Activated CD4-positive, alpha-beta memory T cell treated with anti-CD3 and anti-CD28 coated beads, Interleukin-2, amount 10 ng/mL, durations not matched to agents 7 days and 5 days (primary cell): ENCODE measurements at places on chromosomes 5 and 9.

DNA sequence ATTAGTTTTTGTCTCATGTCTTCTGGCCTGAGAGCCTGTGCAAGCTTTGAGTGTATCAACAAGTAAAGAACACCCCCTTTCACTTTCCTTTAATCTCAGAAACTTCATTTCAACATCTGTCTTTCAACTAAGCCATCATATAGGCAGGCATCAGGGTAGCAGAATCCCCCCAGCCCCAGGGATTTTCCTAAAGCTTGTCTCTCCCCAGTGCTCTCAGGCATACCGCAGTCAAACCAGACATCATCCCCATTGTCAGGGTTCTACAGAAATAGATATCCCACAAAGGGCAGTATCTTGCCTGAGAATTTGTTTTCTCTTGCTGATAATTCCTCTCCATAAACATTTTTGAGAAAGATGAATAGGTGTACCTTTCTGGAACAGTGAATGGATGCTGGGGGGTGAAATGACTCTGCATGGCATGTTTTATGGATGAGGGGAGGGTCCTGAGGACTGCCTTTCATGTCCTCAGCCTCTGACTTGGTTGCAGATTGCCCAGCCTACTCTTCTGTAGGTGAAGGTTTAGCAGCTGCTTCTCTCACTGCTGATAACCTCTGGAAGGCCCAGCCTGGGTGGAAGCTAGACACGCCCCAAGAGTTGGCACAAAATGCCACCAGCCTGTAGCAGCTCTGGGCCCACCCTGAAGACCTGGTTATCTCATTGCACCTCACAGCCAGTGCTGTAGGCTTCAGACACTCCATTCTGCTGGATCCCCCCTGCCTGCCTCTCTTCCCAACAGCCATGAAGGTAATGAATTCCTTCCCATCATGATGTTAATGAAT, 20.5 kb upstream of the SHB start:
- H3K27me3 ChIP-seq = peaks cover 26% of the 10 kb centered on the region
- H3K4me3 ChIP-seq = no peak overlapping the region
- H3K36me3 ChIP-seq = no peaks in the 10 kb centered on the region
- no peak for DNase-seq

DNA sequence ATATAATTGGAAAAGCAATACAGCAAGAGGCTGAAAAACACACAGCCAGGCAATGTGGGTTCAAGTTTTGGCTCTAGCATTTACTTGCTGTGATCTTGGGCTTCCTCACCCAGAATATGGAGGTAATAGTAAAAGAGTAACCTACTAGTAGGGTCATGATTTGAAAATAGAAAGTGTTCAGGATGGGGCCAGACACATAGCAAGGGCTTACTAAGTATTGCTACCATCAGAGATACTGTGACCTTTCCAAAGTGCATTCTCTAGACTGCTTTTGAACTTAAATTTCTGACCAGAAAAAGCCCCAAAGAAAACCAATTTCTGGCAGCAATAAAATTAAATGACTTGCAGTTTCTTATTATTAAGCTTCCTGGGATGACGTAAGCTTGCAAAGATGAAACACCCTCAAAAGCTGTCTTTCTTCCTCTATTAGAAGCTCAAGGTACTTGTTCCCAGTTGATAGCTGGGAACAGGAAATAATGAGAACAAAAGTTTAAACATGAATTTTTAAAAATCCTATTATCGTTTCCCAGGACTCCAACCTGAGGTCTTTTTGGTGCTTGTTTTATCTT, 20.3 kb downstream of the SLC45A2 start:
- no peak overlapping the region for H3K4me3 ChIP-seq
- no peaks in the 10 kb centered on the region for H3K36me3 ChIP-seq
- no peak overlapping the region for H3K27ac ChIP-seq

DNA sequence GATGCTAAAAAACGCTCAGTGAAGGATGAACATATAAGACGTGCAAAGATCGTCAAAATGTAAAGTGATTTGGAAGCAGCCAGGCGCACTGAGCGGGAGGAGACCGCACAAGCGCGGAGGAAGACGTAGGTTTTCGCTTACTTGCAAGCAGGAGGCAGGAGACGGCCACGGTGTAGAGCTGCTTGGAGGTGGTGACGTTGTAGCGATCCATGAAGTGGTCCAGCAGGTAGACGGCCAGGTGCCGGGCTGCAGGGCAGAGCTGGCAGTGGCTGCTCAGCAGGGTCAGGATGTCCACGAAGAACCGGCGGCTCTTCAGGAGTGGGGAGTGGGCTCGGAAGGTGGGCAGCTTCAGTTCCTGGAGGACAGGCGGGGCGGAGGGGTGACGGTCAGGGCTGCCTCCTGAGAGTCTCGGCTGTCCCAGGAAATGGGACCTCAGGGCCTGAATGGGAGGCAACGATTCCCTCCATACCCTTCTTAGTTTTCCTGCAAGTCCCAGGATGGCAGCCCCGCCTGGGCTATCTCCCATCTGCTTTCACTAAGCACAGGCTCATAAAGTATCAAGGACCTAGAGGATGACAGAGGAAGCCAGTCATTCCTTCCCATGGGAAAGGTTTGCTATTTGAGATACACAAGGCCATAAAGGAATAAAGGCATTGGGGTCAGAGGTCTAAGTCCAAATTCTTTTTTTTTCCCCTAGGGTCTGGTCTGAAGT, 31.8 kb downstream of the CCNJL start:
- H3K4me3 ChIP-seq = no peak overlapping the region
- DNase-seq = no peak
- no peaks in the 10 kb centered on the region for H3K36me3 ChIP-seq
- H3K27ac ChIP-seq = no peak overlapping the region
- peaks cover 12% of the 10 kb centered on the region for H3K27me3 ChIP-seq

DNA sequence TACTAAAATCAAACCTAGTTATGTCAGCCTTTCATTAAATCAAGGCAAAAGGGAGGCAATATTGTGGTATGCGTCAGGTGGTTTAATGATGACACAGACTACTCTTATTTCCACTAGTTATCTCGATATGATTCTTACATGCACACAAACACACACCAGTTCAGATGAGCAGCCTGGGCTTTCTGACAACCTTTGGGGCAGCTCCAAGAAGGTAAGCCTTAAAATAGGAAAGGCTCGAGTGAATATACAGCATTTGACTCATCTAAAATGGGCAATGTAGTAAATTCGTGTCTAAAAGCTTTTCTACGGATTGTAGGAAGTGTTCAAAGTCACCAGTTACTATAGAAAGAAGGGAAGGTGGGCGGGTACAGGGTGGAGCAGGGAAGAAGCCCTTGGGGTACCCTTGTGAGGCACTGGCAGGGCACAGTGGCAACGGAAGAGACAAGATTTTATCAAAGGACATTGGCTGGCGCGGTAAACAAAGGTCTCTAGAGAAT, 1.9 kb downstream of the ANKH start:
- H3K27me3 ChIP-seq = no peaks in the 10 kb centered on the region
- peaks cover 32% of the 10 kb centered on the region for H3K4me1 ChIP-seq
- peak; percentile 27 for DNase-seq
- H3K27ac ChIP-seq = peak overlapping the region; percentile 77

GRCh38 chr5:110386782-110387181, 339.7 kb downstream of the TMEM232 start:
- H3K4me3 ChIP-seq = no peak overlapping the region
- no peaks in the 10 kb centered on the region for H3K27me3 ChIP-seq
- H3K27ac ChIP-seq = no peak overlapping the region
- no peaks in the 10 kb centered on the region for H3K4me1 ChIP-seq

- H3K4me3 ChIP-seq = no peak overlapping the region
- no peak for DNase-seq
- H3K4me1 ChIP-seq = no peaks in the 10 kb centered on the region
- H3K27ac ChIP-seq = no peak overlapping the region
Observed at GRCh38 chr5:145953202-145953601, 16.8 kb downstream of the SH3RF2 start.
